Activated T-helper 17 cell treated with anti-CD3 and anti-CD28 coated beads, Interleukin-2, amount 50 U/mL, for 72 hours (primary cell): ENCODE measurements at places on chromosomes 1 and 21. TPM values are rescaled to one million over a fixed set of nuclear protein-coding genes. Genes with fewer than 3 reads are reported as not detected.
A peak's percentile ranks its signal among the peaks of the same experiment; 100 is the strongest.

MPC2 gene
- total RNA-seq, result 67.0 TPM

CFHR5 gene
- total RNA-seq, result not detected

DNA sequence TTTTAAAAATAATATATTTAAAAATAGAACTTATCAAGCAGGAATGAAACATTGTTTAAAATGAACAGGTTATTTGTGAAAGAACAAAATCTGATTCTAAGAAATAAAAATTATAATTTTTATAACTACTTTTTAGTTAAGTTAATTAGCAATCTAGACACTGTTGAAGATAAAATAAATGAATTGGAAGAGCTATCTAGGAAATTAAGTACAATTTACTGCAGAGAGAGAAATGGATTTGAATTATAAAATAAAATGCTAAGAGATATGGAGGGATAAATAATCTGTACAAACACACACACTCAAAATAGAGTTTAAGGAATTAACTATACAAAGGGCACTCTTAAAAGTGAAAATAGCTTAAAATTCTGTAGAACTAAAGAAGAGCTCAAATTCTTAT is 1123.1 kb downstream of the PLA2G4A start:
- ATAC-seq, result no peak

DNA sequence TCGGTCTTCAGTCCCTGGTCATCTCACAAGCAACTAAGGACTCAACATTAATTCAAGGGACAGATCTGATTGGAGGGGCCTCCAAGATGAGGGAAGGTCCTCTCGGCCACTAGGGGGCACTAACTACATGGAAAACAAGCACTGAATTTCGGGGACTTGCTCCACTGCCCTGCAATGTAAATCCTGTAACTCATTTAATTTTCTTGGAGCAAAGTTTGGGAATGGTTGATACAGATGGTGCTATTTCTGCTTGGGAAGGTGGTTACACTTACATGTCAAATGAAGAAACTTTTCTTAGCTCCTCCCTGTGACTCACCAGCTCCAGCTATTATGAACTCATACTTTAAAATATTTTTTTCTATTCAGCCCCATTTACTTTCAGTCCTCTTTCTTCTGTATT is 97.4 kb upstream of the KCNJ15 start:
- peak; percentile 45 for ATAC-seq

- ATAC-seq, result no peak
Measured at GRCh38 chr21:16841975-16842695, 670.7 kb upstream of the CXADR start.
